ENCODE measurements at places on chromosomes 3 and 15.

DNA sequence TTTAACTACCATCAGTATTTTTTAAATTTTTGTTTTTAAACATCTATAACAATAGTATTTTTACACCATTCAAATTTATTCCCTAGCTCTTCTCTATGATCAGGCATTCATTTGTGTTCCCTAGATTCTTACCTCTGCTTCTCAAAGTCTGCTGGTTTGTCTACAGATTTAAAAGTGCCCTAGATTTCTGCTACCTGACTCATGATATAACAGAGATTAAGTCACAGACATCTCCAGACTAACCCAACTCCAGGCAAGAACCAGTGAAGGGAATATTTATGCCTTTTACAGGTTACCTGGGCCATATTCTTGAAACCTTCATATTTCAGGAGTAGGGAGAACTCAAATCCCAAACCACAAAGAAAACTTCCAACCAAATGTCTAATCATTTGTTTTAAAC, 38.8 kb downstream of the ADAM10 start:
- no peak for DNase-seq

DNA sequence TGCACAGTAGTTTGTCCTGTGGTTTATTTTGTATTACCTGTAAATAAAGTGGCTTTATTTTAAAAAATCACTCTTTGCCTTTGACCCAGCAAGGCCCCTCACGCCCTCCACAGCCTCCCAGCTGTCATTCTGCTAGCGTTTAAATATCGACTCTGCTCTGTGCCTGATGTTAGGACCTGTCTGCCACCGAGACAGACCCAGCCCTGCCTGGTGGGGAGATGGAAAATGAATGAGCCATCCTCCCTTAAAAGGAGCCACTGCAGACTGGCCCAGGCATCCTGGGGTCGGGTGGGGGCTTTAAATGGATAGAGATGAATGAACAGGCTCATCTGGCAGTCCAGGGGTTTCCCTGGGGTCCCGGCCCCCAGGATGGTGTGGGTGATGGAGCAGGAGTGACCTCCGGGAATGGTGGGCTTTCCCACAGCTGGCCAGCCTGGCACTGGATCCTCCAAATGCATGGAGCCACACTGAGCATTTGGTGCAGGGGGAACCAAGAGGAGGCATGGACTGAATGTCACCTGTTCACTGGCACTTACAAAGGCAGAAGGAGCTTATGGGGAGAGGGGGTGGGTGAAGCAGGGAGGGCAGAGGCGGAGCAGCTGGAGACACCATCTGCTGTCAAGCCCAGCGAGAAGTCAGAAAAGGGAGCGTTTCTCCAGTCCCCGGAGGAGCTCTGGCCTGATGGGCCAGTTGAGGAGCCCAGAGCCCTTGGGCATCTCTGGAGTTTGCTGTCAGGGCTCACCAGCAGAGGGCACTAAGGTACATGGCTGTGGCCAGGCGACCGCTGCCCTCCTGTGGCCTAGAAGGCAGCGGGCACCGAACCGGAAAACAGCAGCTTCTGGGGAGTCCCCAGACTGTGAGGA, 11.9 kb downstream of the GRM2 start:
- DNase-seq = no peak

- no peak for DNase-seq
These were observed 618.6 kb downstream of the NAALADL2 start for GRCh38 chr3:175477651-175478224.

- no peak for DNase-seq
These were observed 144.9 kb downstream of the MEGF11 start for GRCh38 chr15:66108483-66109265.

DNA sequence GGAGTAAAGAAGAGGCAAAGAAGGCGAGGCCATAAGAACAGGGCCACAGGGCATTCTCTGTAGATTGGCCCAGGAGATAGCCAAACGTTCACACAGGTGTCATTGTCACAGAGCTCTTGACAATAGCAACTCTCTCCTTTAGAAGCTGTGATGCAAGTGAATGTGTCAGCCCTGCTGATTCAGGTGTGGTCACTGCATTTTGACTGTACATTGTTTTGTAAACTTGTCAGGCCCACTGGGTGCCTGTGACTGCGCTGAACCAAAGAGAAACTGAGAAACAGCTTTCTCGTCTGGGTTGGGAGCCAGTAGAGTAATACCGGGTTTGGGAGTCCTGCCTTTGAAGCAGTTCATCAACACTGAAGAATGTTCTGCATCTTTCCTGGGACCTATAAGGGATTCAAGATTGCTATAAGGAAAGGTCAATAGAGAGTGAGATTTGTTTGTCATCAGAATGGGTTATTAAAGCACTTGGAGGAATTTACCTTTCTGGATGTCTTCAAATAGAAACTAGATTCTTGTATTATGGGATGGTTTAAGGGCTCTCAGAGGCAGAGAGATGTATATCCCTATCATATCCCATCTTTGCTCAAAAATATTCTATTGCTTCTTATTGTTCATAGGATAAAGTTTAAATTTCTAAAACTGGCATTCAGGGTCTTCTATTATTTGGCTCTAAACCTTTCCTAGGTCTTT, 45.4 kb downstream of the TMEM45A start:
- no peak for DNase-seq

DNA sequence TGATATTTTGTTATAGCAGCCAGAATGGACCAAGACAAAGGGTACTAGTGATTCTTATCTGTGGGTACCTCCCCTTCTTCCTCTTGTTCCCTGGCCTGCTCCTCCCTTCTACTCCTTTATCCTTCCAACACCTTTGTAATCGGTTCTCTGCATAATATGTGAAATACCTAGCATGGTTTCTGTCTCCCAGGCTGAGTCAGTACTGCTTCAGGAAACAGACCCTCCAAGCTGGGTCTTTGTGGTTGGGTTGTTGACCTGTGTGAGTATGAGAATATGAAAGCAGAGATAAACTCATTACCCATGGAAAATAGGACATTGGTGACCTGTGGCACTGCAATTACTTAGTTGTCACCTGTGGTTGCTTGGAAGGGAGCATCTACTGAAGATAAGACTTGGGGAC, 69.3 kb upstream of the KLF13 start:
- DNase-seq = no peak

All from SW 1271 (cell line).